ENCODE measurements at places on chromosomes 5 and 9.

GRCh38 chr5:135492319-135492626 is 40.1 kb upstream of the TIFAB start:
- no peak for DNase-seq

DNA sequence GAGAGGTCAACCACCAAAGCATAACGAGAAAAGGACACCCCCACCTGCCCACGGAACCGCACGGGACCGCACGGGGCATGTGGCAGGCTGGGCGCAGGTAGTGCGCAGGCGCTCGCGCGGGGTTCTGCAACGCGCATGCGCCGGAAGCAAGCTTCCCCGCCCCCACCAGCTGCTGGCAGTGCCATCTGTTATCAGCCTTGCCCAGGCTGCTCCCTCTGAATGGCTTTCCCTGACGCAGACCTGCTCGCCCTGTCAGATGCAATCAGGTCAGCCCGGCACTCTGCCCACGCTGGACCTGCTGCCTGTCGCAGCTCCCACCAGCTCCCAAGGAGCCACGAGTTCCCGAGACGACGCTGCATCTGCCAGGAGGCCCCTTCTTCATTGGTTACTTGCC is 22.8 kb downstream of the PTCH1 start:
- no peak for DNase-seq

- DNase-seq: no peak
Observed at GRCh38 chr5:58077966-58078365, 381.9 kb downstream of the PLK2 start.

GRCh38 chr9:15317836-15318235 is 10.8 kb upstream of the TTC39B start:
- no peak for DNase-seq

DNA sequence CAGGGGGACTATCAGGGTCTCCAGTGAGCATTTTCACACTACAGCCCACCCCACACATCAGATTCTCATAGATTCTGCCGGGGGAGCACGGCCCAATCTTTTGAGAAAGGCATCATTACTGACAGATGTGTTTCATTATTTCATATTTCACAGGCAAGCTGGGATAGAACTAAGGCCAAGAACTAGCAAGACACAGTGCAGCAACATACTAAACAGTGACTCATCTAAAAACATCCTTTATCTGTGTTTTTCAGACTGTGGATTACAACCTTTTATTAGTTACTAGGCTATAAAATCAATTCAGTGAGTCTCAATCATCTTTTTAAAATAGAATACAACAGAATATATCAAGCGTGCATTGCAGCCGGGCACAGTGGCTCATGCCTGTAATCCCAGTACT is 59.8 kb downstream of the CPLANE1 start:
- no peak for DNase-seq

DNA sequence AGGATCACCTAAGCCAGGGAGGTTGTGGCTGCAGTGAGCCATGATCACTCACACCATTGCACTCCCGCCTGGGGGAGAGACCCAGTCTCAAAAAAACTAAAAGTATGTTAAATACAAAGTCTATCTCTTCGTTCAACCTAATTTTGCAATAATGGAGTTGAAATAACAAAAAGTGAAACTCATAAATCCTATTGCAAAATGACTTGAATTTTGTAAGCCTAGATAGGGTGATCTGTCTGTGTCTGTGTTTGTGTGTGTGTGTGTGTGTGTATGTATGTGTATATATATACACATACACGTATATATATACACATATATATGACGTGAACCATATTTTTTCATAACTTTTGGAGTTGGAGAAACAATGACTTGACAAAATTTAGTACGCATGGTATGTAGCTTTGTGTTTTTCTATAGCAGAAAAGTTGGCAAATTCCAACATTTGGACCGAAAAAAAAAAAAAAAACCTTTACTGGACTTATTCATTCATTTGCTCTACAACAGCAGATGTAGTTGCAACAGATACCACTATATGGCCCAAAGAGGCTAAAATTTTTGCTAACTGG is 76.9 kb upstream of the CDH6 start:
- no peak for DNase-seq

Measured in activated CD8-positive, alpha-beta memory T cell treated with anti-CD3 and anti-CD28 coated beads for 4 hours (primary cell).